ENCODE measurements at places on chromosomes 2 and 18.
A peak's percentile ranks its signal among the peaks of the same experiment; 100 is the strongest.

DNA sequence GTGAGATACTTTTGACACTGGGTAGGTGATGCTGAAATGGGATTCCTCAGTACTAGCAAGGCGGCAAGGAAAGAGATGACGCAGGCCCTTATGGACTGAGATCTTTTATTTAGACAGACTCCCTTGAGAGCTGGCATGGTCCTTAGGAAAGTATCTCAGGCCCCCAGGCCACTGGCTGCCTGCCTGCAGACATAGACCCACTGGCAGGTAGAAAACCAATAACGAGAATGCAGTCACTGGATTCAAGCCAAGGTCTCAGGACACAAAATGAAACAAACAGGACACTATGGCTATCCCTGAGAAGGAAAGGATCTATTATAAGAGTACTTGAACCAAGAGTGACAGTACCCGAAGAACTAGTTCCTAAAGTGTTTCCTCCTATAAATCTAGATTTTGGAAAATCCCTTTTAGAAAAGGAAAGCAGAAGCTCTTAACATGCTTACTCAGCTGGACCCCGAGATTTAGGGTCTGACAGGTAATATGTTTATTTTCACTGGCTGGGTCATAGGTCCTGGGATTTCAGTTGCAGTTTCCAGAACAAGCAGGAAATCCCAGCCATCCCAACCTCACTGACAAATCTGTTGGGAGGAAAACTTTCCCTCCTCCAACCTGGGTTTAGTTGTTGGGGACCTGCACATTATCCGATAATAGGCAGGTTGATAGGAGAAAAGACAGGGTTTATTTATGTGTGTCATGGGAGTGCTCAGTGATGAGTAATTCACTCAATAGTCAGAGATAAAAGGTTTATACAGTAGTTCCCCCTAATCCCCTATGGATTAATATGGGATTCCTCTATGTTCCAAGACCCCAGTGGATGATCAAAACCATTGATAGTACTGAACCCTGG is 44.5 kb downstream of the COMMD1 start:
- no peak for DNase-seq

- no peak for DNase-seq
These were observed 230.9 kb downstream of the GCA start for GRCh38 chr2:162574615-162575452.

DNA sequence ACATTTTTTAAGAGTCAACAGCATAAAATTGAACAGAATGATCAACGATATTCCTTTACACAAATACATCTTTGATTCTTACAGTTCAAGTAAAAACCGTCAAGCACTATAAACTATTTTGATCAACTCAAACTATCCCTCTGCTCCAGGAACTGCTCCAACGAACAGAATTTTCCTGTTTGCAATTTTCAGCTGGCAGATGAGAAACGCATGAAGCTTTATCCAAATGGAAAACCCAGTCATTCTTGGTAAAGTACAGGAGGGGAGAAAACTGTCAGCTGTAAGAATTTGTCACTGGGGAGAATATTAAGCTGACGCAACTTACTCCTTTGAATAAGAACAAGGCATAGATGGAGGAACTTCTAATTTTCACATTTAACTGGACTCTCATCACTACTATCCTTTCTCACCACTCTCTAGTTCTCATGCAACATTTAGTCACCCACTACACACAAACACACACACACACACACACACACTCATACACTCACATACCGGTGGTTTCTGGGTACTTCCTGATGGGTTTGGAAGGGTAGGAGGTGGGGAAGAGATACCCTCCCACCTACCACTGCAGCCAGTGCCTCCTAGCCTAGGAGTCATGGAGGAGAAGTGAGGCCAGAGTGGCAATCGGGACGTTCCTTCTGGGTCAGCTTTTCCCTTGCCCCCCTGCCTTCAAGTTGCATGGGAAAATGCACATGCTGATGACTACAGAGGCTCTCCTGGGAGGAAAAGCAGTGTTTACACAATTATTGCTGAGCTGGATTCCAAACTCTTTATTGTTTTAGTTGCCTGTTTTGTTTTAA is 54.0 kb upstream of the SPATS2L start:
- DNase-seq: no peak

DNA sequence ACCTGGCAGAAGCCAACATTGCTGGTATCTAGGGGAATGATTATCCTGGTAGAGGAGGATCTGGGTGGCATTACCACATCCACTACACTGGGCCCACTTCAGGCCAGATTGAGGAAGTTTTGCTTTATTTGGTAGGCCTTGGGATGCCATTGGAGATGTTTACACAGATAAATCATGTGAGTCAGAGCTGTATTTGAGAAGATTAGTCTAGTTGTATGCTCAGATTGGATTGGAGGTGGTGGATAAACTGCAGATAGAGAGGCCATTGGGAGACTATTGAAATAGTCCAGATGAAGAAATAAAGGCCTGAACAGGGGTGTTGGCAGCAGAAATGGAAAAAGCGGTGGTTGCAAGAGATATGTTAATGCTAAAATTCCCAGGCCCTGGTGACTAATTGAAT is 81.5 kb downstream of the EFEMP1 start:
- no peak for DNase-seq

- DNase-seq: no peak
These were observed 80.7 kb downstream of the PTPN2 start for GRCh38 chr18:12803069-12803936.

DNA sequence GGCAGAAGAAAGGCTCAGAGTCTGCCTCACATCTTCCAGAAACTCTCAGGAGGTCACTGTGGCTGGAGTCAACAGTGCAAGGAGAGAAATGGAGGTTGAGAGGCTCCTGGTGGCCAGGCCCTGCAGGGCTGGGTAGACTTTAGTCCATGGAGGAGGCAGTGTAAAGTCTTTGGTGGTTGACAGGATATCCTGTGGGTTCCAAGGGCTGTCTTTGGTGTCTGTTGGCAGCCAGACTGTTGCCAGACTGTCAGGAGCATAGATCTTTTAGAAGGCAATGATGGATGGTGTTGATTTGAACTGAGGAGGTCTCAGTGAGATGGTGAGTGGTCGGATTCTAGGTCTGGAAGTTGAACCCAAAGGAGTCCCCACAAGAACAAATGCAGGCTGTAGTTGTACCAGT is 45.0 kb upstream of the SKOR2 start:
- peak; percentile 41 for DNase-seq

GRCh38 chr18:35736696-35737095 is 155.2 kb downstream of the GALNT1 start:
- no peak for DNase-seq

- DNase-seq: no peak
These were observed 1.3 kb downstream of the SPTBN1 start for GRCh38 chr2:54457323-54458023.

DNA sequence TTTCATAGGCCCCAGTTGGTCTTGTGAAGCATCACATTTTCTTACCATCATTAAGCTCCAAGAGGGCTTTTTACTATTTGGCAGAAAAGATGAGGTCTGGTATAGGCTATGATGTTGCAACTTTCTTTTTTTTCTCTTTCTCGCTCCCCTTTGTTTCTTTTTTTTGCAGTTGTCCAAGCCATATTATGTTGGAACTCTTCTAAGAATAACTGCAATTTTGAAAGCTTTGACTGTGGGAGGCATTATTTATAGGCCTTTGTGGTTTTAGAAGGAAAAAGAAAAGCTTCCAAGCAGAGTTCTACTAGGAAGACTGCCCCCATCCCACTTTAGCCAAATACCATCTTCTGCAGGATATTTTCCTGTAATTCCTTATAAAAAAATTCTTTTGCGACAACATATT is 571.6 kb downstream of the ARHGAP15 start:
- no peak for DNase-seq

Measured in activated CD8-positive, alpha-beta memory T cell treated with anti-CD3 and anti-CD28 coated beads, Interleukin-2, amount 10 ng/mL, durations not matched to agents 7 days and 5 days (primary cell).